ENCODE measurements at places on chromosomes 2 and 18. TPM values are rescaled to one million over a fixed set of nuclear protein-coding genes. Genes with fewer than 3 reads are reported as not detected.

The NGEF gene
- 38.9 TPM for polyA plus RNA-seq

The CLEC4F gene
- polyA plus RNA-seq, result not detected

The DTNA gene
- 190 TPM for polyA plus RNA-seq

The MALT1 gene
- 18.2 TPM for polyA plus RNA-seq

The SERPINB13 gene
- polyA plus RNA-seq, result not detected

The RFX8 gene
- 1.1 TPM for polyA plus RNA-seq

The NAB1 gene
- 35.8 TPM for polyA plus RNA-seq

The UGT1A1 gene
- 0.05 TPM for polyA plus RNA-seq

The SNED1 gene
- polyA plus RNA-seq, result 30.0 TPM

The C2orf80 gene
- 31.0 TPM for polyA plus RNA-seq

The EFR3B gene
- polyA plus RNA-seq, result 44.1 TPM

The ATRAID gene
- polyA plus RNA-seq, result 110 TPM

The VIT gene
- polyA plus RNA-seq, result 1.3 TPM

The SIX2 gene
- polyA plus RNA-seq, result 0.16 TPM

The GAD1 gene
- polyA plus RNA-seq, result 80.7 TPM

The RGPD3 gene
- polyA plus RNA-seq, result 0.35 TPM

All from spinal cord (tissue), 10 donors.